ENCODE measurements at places on chromosomes 5 and 9.

- DNase-seq, result no peak
Observed at GRCh38 chr9:97990259-97990658, 7.1 kb downstream of the ANP32B start.

DNA sequence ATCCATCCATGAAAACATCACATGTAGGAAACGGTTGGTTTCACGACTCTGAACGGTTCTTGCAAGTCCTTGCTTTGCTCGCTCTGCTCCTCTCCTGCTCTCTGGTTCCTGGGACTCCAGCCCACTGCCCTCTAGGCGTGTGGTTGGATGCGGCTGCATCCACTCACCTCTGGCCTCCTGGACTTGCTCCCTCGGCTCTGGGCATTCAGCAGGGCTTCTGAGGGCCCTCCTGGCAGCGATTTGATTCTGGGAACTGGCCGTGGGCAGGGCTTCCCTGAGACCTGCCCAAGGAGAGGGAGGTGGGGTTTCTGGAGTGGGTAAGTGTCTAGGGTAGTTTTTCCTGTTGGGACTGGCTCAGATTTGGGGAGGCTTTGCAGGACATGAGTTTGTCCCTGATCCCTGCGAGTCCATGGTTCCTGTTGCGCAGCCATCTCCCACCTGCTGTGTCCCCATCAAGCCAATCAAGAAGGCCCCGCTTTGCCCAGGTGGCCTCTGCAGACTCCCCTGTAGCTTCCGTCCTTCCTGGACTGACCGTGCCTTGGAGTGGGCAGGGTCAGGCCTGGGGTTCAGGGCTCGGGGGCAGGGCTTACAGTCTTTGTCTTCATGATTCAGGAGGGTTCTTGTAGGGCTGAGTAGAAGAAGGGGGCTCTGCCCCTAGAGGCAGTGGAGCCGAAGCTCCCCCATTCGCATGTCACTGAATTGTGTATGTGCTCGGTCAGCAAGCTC lies 192.3 kb downstream of the CACNA1B start:
- DNase-seq, result no peak

DNA sequence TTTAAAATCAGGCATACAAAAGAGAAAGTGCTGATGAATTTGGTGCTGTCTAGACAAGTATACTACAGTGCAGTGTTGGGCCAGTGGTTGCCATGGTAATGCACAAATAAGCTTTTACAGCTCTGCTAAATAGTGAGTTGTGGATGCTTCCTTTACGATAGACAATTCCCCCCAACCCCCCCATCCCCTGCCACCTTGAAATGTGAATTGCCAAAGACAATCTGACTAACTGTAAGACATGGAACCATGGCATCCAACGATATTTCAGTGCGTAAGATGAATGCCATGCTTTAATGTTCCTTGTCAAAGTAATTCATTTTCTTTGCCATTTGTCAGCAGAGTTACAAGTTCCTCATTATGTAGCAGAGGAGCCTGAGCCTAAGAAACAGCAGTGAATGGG lies 91.5 kb upstream of the NREP start:
- no peak for DNase-seq

DNA sequence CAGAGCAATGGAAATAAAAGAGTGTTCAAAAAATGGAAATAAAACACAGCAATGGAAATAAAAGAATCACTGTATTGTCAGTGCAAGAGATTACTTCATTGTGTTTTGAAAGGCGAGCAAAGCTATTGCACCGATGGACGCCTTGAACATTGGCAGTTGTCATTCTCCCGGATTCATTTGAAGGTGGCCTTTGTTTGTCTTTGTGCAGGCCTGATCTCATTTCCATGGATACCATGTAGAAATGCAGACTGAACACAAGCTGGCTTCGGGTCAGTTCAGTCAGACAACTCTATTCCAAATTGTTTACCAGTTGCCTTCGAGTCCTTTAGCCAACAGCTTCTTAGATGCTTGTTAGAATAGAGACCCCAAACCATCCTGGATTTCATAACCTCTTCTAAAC lies 8.3 kb downstream of the ITGA2 start:
- DNase-seq, result no peak

GRCh38 chr5:128674837-128675446 lies 136.9 kb upstream of the FBN2 start:
- no peak for DNase-seq

GRCh38 chr9:14692470-14693250 lies 572 bp downstream of the ZDHHC21 start:
- peak; percentile 49 for DNase-seq

GRCh38 chr5:36638056-36638455 lies 31.6 kb downstream of the SLC1A3 start:
- no peak for DNase-seq

GRCh38 chr9:34992376-34992951 lies 2.9 kb downstream of the DNAJB5 start:
- peak; percentile 77 for DNase-seq
